ENCODE measurements at places on chromosomes 11 and 22. TPM values are rescaled to one million over a fixed set of nuclear protein-coding genes. Genes with fewer than 3 reads are reported as not detected.

The C11orf65 gene
- total RNA-seq = 0.21 TPM

The PNPLA5 gene
- not detected for total RNA-seq

The NCF4 gene
- total RNA-seq = not detected

The OR4C6 gene
- total RNA-seq = not detected

The TREH gene
- total RNA-seq = not detected

The FOLH1 gene
- total RNA-seq = not detected

The CDC45 gene
- total RNA-seq = 24.5 TPM

The FIBP gene
- 85.6 TPM for total RNA-seq

The DDX25 gene
- not detected for total RNA-seq

The WT1 gene
- total RNA-seq = 4.8 TPM

The OR8D4 gene
- total RNA-seq = not detected

The SLC39A13 gene
- total RNA-seq = 53.8 TPM

The SGSM1 gene
- 0.79 TPM for total RNA-seq
